ENCODE measurements at places on chromosomes 12 and 14. TPM values are rescaled to one million over a fixed set of nuclear protein-coding genes. Genes with fewer than 3 reads are reported as not detected.

- peak overlapping the region; percentile 59 for H3K27ac ChIP-seq
- no peaks in the 10 kb centered on the region for H3K27me3 ChIP-seq
- no peaks in the 10 kb centered on the region for H3K36me3 ChIP-seq
Observed at GRCh38 chr12:122423258-122424165, 1.0 kb upstream of the CLIP1 start.

DNA sequence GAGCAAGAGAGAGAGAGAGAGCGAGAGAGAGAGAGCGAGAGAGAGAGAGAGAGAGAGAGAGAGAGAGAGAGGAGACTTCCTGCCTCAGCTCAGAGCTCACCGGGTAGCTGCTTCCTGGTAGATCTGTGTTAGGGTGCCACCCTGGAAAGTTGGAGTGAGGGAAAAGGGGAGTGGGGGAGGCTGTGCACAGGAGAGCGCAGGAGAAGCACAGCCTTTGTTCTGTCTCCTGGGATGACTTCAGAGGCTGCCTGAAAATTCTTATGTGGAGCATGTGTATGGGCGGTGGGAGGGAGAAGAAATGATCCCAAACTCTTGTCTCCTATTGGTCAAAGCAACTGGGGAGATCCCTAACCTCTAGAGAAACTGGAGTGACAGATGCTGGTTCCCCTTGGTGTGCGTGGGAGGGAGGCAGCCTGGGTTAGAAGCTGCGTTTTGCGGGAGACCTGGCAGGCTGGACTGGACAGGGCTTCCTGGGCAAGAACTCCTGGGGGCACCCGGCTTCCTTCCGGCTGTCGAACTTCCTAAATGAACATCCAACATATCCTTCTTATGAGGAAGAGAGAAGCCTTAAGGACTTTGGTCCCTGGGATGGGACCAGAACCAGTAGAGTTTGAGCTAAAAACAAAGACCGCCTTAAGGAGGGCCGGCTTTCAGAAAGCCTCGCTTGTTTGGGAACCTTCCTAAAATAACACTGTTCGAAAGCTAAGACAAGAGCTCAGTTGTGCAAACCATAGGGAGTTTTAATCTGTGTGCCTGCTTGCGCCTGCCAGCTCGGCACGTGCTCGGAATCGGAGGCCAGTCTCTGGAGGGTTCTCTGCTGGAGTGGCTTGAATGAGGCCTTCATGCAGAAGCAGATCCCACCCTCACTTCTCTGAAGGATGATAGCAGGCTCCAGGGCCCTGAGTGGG, 30.4 kb upstream of the BEGAIN start:
- no peaks in the 10 kb centered on the region for H3K27me3 ChIP-seq
- peaks cover 18% of the 10 kb centered on the region for H3K4me1 ChIP-seq
- no peaks in the 10 kb centered on the region for H3K36me3 ChIP-seq
- no peak overlapping the region for H3K27ac ChIP-seq
- DNase-seq = no peak

- H3K4me1 ChIP-seq = no peaks in the 10 kb centered on the region
- DNase-seq = no peak
- H3K36me3 ChIP-seq = no peaks in the 10 kb centered on the region
- H3K27me3 ChIP-seq = no peaks in the 10 kb centered on the region
- no peak overlapping the region for H3K27ac ChIP-seq
Observed at GRCh38 chr12:16008421-16008824, 97.3 kb downstream of the DERA start.

DNA sequence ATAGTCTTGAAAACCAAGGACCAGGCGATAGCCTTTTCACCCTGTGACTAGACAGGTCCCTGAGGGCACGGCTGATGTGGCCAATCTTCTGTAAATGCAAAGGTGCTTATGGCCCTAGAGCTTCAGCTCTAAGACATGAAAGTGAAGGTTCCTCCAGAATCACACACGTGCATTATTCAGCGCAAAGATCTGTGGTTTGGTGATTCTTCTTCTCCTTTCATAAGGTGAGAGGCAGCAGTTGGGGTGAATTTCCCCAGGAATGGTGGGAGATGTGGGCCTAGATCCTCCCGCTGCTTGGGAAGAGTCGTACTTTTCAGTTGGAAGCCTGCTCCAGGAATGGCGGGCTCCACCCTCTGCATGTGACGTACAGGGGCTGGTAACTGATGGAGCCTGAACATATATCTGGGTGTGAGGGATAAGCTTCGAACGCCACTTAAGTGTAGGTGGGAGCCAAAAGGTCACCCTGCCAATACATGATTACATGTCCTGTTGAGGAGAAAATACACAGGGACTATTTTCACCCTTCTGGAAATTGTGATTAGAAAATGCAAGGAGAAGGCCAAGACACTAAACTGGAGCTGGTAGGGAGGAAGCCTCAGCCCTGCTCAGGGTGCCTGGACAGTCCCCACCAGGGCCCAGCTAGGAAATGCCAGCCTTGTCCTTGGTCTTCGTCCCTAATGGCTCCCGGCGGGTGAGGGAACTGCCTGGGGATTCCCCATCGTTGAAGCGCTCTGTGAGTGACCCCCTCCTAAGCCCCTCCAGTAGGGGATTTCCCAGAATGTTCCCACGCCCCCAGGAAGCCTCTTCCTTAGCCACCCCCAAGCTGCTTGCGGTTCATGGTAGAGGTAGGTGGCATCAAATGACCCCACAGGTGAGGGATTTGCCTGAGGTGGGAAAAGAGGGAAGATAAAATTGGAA, 17.6 kb downstream of the BATF start:
- peaks cover 4% of the 10 kb centered on the region for H3K36me3 ChIP-seq
- no peak overlapping the region for H3K4me3 ChIP-seq
- H3K27me3 ChIP-seq = no peaks in the 10 kb centered on the region

DNA sequence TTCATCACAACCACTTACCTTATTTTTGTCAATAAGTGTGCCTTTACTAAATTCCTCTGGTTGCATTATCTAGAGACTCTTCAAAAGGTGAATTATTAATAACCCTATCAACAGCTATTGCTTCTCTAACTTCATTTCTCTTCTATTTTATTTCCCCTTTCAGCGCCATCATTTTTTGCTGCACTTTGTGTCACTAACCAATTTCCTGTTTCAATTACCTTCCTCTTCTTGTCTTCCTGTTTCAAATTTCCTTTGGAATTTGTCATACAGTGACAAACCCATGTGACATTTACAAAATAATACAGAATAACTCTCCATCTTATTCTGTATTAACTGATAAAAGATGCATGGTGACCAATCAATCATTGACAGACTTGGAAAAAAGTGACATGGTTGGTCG, 12.2 kb upstream of the CLEC2A start:
- H3K4me3 ChIP-seq = no peak overlapping the region
- peaks cover 20% of the 10 kb centered on the region for H3K4me1 ChIP-seq
- H3K36me3 ChIP-seq = no peaks in the 10 kb centered on the region
- no peak for DNase-seq
- no peak overlapping the region for H3K27ac ChIP-seq
- H3K27me3 ChIP-seq = no peaks in the 10 kb centered on the region

GUCY2C gene
- total RNA-seq = not detected

DNA sequence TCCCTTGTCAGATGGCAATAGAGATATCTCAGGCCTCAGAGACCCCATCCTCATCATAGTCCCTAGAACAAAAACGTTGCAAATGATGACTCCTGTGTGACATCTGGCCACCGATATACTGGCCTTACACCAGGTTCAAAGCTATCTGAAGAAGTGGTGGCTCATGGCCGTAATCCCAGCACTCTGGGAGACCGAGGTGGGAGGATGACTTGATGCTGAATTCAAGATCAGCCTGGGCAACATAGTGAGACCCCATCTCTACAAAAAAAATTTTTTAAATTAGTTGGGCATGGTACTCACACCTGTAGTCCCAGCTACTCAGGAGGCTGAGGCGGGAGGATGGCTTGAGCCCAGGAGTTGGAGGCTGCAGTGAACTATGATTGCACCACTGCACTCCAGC, 13.1 kb downstream of the CAMKK2 start:
- no peaks in the 10 kb centered on the region for H3K4me1 ChIP-seq
- H3K36me3 ChIP-seq = no peaks in the 10 kb centered on the region
- DNase-seq = no peak
- H3K27ac ChIP-seq = no peak overlapping the region
- no peaks in the 10 kb centered on the region for H3K27me3 ChIP-seq
- no peak overlapping the region for H3K4me3 ChIP-seq

GRCh38 chr12:110917467-110917866, 2.9 kb downstream of the MYL2 start:
- H3K27me3 ChIP-seq = no peaks in the 10 kb centered on the region

DNA sequence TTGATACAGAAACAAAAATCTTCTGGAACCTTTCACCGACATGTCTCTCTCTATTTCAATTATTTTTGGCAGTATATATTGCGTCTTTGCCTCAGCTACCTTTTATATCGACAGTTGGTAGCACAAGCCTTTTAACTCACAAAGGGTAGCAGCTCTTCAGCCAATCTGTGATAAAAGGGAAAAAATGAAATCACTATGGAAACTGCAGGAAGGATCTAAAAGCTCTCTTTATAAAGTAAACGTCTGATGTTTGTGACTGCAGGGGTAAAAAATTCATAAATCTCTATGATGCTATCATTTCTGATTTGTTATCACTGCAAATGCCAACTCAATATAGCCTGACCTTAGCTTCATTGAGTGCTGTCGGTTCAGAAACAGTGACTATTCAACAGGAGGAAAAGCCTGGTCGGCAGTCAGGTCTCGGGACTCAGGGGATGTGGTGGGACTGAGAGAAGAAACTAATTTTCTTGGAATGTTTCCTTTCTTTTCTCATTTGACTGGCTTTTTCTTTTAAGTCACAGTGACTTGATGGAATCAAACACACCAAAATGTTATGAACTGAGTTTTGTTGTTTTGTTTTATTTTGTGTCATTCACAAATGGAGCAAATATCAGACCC, 5.9 kb upstream of the RMST start:
- H3K4me3 ChIP-seq = no peak overlapping the region
- H3K27me3 ChIP-seq = no peaks in the 10 kb centered on the region
- H3K27ac ChIP-seq = no peak overlapping the region

Measured in CD8-positive, alpha-beta memory T cell (primary cell).